NCI-H1105 (cell line): ENCODE measurements at places on chromosomes 6 and 20.
A peak's percentile ranks its signal among the peaks of the same experiment; 100 is the strongest.

DNA sequence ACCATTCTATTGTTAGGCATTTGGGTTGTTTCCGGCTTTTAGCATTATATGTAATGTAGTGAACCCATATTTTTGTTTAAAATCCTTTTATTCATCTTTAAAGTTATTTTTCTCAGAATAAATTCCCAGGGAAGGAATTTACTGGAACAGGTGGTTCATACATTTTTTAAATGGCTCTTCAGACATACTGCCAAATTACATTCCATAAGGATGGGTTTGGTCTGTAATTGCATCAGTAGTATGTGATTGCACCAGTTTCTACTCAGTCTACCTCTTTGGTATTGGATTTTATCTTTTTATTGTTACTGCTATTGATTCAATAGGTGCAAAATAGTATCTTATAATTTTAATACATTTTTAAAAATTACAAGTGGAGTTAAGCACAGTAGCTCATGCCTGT lies 27.2 kb downstream of the BRPF3 start:
- no peak for DNase-seq

DNA sequence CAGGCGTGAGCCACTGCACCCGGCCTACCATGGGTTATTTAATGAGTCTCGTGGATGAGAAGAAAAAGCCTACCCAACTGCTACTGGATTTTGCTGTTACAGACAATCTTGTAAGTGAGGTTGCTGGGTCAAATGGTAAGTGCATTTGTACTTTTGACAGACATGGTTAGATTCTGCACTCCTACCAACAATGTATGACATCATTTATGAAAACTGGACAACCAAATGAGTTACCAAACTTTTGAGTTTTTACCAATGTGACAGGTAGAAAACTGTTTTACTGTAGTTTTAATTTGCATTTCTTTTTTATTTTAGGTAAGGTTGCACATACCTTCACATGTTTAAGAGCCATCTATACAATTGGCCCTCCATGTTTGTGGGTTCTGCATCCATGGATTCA lies 48.2 kb downstream of the PDSS2 start:
- no peak for DNase-seq

DNA sequence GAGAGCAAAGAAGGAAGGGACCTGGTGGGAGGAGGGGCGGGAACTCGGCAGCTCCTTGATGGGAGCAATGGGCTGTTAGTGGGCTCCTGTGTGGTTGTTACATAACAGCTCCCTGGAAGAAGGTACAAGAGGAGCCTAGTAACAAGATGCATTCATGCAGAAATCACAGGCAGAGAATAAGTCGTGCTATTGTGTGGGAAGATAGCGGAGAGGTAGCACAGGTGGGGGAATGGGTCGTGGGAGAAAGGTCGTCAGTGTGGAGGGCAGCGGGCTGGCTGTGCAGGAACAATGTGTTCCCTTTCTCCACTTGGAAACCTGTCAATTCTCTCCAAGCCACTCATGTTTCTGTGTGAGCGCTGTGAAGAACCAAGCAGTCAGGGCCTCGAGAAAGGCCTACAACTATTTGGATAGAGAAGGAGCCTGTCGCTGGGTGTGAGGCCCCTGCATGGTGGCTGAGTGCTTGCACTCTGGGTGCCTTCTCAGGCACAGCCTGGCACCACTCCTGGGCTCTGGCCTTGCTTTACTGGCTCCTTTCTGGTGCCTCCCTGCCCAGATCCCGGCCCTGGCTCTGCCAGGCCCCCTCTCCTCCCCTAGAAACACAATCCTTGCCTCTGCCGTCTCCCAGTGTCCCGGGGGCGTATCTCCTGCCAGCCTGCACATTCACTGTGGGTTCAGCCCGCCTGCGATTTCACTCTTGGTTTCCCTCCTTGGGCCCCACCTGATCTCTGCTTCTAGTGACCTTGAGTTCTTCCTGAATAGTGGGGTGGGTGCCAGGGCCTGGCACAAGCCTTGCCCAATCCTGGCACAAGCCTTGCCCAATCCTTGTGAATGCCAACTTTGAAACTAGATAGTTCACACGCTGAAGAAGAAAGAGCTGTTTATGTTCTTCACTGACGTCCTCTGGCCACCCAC lies 7.4 kb upstream of the FGD2 start:
- DNase-seq, result no peak

GRCh38 chr6:152100183-152100618 lies 292.7 kb downstream of the ESR1 start:
- DNase-seq, result no peak

GRCh38 chr6:85470023-85470410 lies 20.1 kb downstream of the NT5E start:
- no peak for DNase-seq

- DNase-seq, result peak; percentile 13
Measured at GRCh38 chr20:63224412-63225081, 8.6 kb upstream of the YTHDF1 start.

- DNase-seq, result no peak
Measured at GRCh38 chr20:46200582-46201570, 82.8 kb downstream of the CD40 start.

GRCh38 chr20:18578581-18578980 lies 9.3 kb upstream of the DTD1 start:
- no peak for DNase-seq

GRCh38 chr6:1708122-1708521 lies 98.4 kb downstream of the FOXC1 start:
- DNase-seq, result no peak

GRCh38 chr6:33624856-33625255 lies 3.7 kb downstream of the ITPR3 start:
- no peak for DNase-seq

GRCh38 chr6:128655978-128656498 lies 135.6 kb upstream of the PTPRK start:
- DNase-seq, result no peak

GRCh38 chr20:63536997-63537524 lies at the start of gene PTK6:
Gene PTK6, minus strand, starts transcription at chr20:63537376. Its CDS starts 62 bp downstream, at chr20:63537314.
- no peak for DNase-seq

DNA sequence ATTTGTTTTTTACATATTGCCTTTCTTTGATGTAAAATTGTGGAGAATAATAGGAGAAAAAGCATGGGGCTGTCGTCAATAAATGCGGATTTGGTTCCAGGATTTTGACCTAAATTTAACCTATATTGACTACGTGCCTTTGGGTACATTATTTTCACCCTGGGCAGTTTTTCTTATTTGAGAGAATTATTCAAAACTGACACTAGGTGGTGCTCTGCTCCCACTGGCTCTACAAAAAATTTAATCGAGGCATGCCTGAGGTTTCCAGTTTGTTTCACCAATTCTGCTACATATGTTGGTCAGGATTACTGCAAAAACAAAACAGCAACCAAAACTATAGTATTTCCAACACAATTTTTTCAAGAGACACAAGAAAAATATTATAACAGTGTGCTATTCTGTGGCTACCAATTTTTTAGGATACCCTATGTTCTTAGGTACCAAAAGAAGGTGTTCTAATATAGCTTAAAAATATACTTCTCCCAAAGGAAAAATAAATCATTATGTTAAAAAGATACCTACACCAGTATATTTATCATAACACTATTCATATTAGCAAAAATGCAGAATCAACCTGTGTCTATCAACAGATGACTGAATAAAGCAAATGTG lies 48.6 kb upstream of the FABP7 start:
- DNase-seq, result peak; percentile 49

GRCh38 chr6:132962936-132963868 lies 148.8 kb downstream of the RPS12 start:
- peak; percentile 53 for DNase-seq

DNA sequence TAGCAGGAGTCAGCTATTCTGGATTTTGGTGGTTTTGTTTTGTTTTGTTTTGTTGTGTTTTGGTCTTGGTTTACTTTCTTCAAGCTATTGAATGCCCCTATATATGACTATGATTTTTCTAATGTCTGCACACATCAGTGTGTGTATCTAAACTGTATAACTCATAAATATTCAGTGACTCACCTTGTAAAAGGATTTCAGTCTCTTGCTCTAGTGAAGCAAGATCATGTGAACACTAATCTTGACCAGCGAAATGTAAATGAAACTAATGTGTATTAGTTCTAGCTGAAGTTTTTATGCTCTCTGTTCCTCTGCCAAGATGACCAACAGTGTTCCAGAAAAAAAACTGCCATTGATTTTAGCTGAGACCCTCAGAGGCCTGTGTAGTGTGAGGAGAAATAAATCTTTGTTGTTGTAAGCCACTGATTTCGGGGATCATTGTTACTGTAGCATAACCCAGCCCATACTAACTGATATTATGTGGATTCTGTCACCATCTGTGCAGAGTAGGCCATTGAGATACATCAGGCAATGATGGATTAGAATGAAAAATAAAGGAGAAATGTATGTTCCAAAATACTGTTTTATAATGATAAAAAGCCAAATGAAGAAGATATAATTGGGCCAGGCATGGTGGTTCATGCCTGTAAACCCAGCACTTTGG lies 11.5 kb upstream of the BTBD9 start:
- DNase-seq, result no peak

- no peak for DNase-seq
Measured at GRCh38 chr20:891706-892080, 24.4 kb downstream of the ANGPT4 start.

- DNase-seq, result no peak
Measured at GRCh38 chr20:35726842-35727711, 15.0 kb downstream of the RBM39 start.

- DNase-seq, result no peak
Measured at GRCh38 chr20:57118107-57118769, 148.2 kb downstream of the BMP7 start.

DNA sequence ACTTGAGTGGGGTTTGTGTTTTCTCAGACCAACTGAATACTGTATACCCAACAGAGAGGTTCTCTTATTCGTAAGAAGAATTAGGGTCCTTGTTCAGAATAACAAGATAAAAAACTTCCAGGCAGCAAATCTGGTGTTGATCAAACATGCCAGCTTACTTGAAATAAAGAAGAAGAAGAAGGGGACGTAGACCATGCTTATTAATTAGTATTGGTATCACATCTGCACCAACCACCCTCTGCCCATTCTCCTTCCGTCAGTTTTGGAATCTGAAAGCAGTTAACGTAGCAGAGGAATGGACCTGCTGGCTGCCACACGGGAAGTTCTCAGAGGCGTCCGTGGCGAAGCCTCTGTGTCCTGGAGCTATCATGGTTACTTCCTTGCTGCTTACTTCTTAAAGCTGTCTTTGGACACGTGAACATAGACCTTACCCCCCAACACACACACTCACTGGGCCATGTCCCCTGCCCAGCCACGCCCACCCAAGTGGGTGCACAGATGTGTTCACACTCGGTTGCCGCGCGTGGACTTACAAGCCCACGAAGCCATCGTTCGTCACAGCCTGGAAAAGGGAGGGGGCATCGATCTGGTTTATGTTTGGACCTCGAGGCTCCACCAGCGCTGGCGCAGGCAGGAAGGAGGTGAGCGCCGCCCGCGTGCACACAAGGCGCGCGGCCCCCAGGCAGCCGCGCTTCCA lies 4.1 kb upstream of the DLL1 start:
- DNase-seq, result no peak
